Brain pericyte (primary cell): ENCODE measurements at places on chromosomes 7 and 10.

DNA sequence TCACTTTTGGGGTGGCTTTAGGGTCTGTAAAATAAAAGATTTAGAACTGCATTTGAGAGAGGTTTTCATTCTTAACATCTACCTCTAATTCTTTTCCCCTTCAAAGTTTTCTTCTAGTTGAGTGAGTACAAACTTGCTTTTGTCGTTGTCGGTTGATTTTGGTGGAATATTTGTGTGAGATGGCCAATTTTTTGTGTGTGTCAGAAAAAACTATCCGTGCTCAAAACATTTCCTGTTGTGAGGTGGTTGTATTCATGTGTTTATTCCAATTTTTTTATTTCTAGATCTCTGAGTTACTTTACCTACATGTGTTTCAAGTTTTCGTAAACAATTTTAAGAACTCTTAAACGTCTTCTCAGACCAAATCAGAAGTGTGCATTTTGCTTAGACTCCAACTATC, 1.6 kb downstream of the AHR start:
- no peak for DNase-seq

GRCh38 chr7:116502201-116503096, 2.9 kb downstream of the CAV2 start:
- DNase-seq: no peak

- no peak for DNase-seq
Measured at GRCh38 chr7:88042157-88042556, 108.1 kb downstream of the ADAM22 start.

- no peak for DNase-seq
Measured at GRCh38 chr7:2163600-2164555, 68.9 kb downstream of the MAD1L1 start.

DNA sequence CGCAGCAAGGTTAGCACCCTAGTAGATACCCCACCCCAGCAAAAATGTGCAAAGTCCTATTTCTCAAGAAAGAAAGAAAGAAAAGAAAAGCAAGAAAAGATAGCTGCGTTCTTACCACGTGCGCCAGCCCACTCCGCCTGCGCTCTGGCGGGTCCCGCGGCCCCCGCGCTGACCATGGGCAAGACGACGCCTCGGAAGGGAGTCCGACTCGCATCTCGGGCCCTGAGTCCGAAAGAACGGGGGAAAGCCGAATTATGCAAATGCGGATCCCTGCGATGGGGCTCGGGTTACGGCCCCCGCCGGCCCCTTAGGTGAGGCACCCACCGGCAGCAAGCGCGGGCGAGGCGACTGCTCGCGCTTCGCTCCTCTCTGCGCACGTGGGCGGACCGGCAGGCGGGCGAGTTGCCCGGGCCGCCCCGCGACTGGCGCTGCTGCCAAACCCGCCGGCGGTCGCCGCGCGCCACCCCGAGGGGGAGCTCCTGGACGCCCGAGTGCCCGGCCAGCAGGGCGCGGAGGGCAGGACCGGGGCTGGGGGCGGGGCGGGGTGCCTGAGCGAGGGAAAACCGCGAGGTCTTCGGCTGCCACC, 2.4 kb upstream of the EGR2 start:
- DNase-seq: no peak

DNA sequence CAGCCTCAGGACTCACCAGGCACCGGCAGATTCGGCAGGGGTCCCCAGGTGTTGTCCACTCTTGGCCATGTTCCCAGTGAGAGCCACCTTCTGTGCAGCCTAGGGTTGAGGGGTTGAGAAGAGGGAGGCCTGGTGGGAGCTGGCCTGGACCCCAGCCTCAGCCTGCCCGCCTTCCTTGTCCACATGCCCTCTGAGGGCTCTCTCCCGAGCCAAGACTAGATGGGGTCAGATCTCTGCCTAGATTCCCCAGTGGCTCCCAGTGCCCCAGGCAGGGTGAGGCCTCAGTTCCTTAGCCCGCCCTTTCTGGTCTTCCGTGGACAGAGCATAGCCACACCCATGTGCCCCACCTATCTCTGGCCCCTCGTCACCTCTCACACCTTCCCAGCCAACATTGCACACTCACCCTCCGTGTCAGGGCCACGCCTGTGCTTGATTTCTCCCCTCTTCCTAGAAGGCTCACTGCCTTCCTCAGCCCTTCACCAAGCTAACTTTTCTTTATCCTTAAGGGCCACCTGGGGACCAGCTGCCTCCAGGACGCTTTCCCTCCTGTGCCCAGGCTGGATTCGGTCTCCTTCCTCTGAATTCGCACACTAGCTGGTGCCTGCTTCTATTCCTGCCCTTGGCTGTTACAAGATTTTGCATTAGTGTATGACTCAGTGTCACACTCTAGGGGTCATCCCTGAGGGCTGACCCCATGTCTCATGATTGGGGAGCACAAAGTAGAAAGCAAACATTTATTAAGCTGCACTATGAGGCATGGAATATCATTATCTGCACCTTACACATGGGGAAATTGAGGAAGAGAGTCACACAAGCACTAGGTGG, 7.5 kb downstream of the KCP start:
- no peak for DNase-seq

GRCh38 chr7:98178321-98178720, 32.9 kb upstream of the BHLHA15 start:
- DNase-seq: no peak

GRCh38 chr10:78781251-78781913, 287.4 kb upstream of the ZMIZ1 start:
- no peak for DNase-seq
